ENCODE measurements at places on chromosomes 3 and 15.

GRCh38 chr3:58861551-58861950 lies 188.3 kb downstream of the CFAP20DC start:
- no peak for DNase-seq

DNA sequence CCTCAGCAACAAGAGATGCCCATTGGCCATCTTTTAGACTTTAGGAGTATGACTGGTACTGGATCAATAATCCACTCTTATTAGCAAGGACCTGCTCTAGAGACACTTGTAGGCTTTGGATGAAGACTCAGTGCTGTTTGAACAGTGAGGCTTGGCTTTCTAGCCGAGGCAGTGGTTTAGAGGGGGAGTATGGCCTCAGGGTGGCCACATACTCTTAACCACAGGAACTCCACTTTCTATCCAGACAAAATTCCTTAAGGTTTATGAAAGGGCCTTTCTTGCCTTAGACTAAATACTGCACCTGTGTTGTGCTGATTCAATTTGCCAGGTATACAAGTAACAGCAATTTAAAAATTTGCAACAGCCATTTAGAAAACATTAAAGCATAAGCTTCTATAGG lies 1046.3 kb downstream of the DIPK2A start:
- peak; percentile 49 for DNase-seq

GRCh38 chr3:46010519-46011113 lies 15.0 kb upstream of the FYCO1 start:
- no peak for DNase-seq

DNA sequence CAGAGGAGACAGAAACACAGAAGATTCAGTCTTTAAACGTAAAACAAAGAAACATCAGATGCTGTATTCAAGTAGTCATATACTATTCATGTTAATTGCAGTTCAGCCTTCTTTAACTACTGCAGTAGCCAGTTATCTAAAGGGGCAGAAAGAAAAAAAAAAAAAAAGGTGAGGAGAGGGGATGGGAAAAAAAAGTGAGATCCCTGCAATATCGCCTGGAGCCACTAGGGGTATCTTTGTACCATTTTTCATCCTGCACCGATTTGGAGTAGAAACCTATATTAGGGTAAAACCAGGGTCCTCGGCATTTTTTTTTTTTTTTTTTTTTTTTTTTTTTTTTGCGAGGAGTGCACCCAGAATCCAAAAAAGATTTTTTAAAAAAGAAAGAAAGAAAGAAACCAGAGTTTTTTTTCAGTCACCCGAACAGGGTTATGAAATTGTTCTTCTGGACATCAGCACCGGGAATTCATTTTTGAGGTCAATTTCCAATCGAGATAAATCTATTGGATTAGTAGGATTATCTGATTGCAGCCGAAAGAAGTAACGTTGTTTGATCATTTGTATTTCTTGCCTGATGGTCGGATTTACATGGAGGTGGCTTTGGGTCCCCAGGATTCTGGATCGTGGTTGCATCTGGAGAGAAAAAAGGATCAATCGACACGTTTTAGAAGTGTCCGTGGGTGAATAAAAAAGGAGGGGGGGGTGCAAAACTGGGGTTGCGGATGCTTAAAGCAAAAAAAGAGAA lies 186.7 kb downstream of the NLGN1 start:
- peak; percentile 37 for DNase-seq

GRCh38 chr3:188303286-188303799 lies 149.4 kb downstream of the LPP start:
- DNase-seq, result no peak

GRCh38 chr15:49810720-49811119 lies 189.9 kb downstream of the DTWD1 start:
- DNase-seq, result no peak

GRCh38 chr3:109921509-109921908 lies 584.2 kb upstream of the DPPA4 start:
- DNase-seq, result no peak

DNA sequence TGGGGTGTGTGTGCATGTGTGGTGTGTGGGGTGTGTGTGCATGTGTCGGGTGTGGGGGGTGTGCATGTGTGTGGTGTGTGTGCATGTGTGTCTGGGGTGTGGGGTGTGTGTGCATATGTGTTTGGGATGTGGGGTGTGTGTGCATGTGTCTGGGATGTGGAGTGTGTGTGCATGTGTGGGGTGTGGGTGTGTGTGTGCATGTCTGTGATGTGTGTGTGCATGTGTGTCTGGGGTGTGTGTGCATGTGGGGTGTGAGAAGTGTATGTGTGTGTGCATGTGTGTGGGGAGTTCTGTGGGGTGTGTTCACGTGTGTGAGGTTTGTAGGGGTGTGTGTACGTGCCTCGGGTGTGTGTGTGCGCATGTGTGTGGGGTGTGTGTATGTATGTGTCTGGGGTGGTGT lies 6.7 kb upstream of the OCA2 start:
- no peak for DNase-seq

- DNase-seq, result no peak
Measured at GRCh38 chr15:47485419-47485818, 231.9 kb upstream of the SEMA6D start.

DNA sequence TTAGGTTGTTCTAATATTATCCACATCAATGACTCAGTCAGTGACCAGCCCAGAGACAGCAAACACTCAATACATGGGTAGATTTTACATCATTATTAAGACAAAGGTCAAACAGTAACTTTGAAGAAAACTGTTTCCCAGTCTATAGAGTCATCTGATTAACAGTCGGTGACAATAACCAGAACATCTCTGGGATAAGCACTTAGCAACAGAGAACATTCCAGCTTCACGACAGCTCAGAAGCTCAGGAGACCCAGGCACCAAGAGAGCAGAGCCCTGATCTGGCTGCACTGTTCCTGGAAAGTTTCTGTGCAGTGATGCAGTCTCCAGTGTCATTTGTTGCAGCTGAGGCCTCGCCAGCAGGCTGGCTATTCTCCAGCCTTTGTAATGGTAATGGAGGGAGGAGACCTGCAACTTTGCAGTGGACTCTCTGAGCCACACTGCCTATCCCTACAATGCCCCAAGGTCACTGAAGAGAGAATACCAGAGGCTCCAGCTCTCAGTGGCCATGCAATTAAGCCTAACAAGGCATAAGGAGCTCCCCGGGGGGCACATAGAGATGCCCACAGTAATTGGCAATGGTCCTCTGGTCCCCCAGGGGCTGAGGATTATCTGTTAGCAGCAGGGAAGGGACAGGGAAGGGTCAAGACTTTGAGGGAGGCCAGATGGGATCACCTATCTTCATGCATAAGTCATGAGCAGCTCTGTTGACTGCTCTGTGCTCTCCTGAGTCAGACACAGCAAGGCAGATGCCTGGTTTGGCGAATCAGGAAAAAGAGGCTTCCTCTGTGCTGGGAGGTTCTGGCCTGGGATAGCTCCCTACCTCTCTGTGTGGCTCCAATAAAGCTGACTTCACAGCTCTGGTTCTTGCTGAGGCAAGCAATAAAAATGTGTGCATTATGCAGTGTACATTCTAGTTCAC lies 163.6 kb downstream of the CTNNB1 start:
- DNase-seq, result no peak

DNA sequence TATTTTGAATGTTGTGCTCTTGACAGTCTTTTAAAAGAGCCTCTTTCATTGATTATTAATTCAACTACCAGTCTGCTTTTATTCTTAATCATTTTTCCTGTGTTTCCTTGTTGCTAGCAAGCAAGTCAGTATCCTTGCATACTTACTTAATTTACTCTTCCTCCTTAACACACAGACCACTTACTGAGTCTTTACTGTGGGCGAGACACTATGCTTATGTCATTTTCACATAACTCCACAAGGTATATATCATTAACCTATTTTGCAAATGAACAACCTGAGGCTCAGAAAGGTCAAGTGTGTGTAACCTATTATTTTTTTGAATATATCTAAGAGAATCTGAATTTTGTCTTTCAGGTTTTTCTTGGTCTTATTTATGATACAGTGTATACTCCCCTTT lies 130.9 kb downstream of the WDR76 start:
- no peak for DNase-seq

All from astrocyte (in vitro differentiated cells and primary cell).